Activated CD4-positive, alpha-beta T cell treated with anti-CD3 and anti-CD28 coated beads for 24 hours (primary cell): ENCODE measurements at places on chromosomes 3 and 15.

DNA sequence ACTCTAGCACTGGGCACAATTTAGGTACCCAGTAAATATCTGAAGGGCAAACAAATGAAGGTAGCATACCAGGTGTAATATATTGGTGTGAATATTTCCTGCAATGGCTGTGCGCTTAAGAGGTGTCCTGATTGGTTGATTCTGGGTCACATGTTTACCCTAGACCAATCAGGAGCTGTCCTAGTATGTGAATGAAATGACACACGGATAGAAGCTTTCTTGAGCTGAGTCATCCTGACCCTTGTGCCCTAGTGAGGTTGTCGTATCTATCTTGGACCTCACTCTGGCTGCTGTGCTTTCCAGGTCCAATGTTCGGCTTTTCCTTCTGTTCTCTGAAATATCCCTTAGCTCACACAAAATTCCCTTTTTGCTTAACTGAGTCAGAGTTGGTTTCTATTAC is 58.1 kb upstream of the FOXP1 start:
- DNase-seq: no peak

GRCh38 chr3:32882189-32882588 is 64.4 kb downstream of the TRIM71 start:
- no peak for DNase-seq

DNA sequence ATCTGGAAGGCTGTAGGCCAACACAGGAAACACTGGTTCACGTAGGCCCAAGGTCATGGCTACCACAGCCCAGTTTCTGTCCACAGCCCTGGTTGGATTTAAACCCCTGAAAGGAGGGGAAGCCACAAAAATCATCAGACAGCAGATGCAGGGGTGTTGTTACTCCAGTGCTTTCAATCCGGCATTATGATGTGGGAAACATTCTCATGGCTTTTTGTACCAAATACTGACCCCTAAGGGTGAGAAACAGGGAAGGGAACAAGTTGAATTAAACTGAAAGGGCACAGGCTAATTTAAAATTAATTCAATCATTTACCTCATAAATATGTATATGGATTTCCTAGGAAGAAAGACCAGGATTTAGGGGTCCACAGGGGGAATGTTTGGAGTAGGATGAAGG is 375.6 kb downstream of the CTNNB1 start:
- no peak for DNase-seq

- no peak for DNase-seq
These were observed 36.7 kb downstream of the SHQ1 start for GRCh38 chr3:72811571-72811970.

GRCh38 chr15:41839781-41840491 is 1.3 kb downstream of the PLA2G4B start:
- DNase-seq: no peak

DNA sequence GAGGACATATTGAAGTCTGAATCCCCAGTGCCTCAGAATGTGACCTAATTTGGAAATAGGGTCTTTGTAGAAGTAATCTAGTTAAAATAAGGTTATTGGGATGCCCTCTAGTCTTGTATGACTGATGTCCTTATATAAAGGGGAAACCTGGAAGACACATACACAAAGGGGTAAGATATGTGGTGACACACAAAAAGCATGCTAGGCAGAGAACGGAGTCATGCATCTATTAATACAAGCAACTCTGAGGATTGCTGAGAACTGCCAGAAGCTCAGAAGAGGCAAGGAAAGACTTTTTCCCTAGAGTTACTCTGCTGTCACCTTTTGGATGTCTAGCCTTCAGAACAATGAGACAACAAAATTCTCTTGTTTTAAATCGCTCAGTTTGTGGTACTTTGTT is 58.1 kb upstream of the TMEM108 start:
- no peak for DNase-seq

- no peak for DNase-seq
These were observed 21.9 kb downstream of the ABTB1 start for GRCh38 chr3:127694467-127695215.

GRCh38 chr3:198080521-198081384 is 120.7 kb downstream of the LMLN start:
- DNase-seq: peak; percentile 67

- no peak for DNase-seq
These were observed 161.6 kb downstream of the LPP start for GRCh38 chr3:188315553-188315952.
